ENCODE measurements at places on chromosomes 16 and 17.

GRCh38 chr17:8711291-8711690 is 33.3 kb downstream of the CCDC42 start:
- DNase-seq: no peak

DNA sequence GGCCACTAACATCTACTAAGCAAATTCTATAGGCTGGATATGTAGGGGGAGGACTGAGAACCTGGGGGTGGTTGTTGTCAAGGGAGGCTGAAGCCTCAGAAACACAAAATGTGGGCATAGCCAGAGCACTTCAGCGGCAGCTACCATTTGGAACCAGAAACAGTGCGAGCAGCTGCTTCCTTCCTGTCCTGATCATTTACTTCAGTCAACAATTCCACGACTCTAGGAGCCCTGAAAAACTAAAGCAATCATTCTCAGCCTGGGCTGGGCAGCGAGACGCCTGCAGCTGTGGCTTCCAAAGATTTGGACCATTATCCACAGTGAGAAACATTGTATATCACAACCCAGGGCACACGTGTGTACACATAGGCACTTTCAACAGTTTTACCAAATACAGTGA is 93.9 kb upstream of the WSCD1 start:
- DNase-seq: no peak

GRCh38 chr17:1709403-1709951 is 700 bp downstream of the TLCD2 start:
- DNase-seq: no peak

DNA sequence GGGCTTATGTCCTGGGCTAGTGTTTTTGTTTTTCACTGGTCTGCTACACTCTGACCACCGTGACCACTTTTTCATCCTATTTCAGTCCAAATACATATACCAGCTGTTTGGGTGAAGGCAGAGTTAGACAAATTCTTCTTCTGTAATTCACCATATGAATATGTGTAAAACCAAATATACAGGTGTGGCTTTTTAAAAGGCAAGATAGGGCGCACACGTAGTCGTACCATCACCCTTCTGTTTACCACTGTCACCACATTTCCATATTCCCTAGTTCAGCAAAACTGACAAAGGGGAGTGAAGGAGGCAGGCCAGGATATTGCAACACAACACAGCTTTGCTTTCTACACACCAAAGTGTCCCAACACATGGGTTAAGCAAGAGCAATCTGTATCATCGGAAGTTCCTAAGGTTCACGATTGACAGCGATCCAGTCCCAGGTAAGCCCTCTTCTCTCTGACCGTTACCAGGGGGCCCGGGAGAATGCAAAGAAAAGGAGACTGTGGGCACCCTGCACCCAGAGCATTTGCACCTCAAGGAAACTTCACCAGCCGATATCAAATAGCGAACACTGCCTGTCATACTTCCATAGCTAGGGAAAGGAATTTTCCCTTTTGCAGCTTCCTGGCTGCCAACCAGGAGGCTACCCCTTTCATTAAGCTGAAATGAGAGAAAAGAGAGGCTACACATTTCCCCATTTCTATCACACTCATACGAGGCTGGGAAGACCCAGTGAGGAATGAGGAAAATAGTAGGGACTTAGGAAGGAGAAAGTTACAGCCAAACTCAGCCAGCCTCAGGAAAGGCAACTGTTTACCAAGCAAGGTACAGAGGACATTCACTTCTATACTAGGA is 23.1 kb downstream of the CREBBP start:
- DNase-seq: no peak

DNA sequence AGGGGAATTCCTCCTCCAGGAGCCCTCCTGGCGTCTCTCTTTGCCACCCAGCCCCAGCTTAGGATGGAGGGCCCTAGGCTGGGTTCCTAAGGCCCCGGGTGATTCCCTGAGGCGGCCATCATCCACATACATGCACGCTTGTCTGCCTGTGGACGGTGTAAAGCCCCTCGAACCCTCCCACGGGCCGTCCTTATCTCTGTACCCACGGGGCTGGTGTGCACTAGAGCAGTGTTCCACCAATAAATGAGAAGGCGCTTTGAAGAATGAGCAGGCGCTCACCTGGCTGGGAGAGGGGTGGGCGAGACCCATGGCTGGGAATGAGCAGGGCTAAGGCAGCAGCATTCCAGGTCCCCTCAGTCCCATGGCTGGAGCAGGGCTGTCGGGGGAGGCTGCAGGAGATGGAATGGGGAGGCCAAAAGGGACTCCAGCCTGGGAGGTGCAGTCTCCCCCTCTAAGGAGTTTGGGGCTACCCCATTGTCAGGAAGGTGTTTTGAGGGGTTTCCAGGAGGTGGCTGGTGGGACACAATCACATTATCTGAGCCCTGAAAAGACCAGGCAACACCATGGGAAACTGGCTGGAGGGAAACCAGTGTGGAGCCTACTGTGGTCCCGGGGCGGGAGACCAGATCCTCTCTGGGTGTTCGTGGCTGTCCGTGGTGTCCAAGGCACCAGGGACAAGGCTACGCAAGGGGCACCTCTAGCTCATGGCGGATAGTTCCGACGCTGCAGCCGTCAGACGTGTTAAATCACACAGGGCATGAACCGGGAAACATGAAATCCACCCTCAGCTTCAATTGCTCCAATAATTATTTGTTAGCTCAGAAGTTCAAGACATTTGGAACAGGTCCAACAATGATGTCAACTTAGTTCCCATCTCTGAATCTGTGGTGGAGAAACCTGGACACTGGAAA is 87.5 kb upstream of the DNAH17 start:
- DNase-seq: no peak

DNA sequence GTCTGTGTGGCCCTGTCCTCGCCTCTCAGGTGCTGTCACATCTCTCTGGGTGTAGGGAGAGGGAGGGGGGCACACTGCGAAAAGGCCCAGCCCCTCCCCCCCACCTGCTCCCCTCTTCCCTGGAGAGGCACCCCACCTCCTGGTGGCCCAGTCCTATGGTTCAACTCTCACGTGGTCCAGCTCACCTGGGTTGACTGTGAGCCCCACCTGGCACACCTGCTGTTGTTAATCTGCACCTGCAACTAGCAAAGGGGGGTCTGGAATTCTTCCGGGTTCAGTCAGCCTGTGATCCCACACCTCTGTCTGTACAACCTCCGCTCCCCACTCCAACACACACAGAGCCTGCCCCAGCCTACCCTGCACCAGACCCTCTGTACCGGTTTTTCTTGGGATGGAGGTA is 2.0 kb upstream of the SYNGR2 start:
- no peak for DNase-seq

DNA sequence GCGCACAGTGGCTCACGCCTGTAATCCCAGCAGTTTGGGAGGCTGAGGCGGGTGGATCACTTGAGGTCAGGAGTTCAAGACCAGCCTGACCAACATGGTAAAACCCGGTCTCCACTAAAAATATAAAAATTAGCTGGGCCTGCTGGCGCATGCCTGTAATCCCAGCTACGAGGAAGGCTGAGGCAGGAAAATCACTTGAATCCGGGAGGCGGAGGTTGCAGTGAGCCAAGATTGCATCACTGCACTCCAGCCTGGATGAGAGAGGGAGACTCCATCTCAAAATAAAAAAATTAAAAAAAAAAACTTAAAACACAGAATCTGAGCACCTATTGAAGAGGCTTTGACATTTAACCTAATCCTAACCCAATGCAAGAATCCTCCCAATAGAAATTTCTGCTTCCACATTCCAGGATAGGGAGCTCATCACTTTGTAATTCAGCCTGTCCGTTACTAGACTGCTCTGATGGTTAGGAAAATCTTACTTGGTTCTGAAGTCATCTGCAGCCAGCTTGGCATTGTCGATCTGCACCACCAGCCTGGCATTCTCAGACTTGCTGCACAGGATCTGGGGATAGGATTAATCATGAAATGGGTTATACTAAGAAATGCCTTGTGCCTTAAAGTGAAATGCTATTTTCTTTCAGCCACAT is 2.1 kb downstream of the KRT33B start:
- peak; percentile 28 for DNase-seq

GRCh38 chr16:11452746-11453389 is 107.6 kb downstream of the RMI2 start:
- no peak for DNase-seq

GRCh38 chr17:37543637-37544052 is 54.0 kb downstream of the DUSP14 start:
- DNase-seq: no peak

- DNase-seq: no peak
Measured at GRCh38 chr17:79248843-79249493, 174.3 kb downstream of the ENGASE start.

GRCh38 chr17:81119223-81120148 is 45.8 kb upstream of the PVALEF start:
- DNase-seq: peak; percentile 25
